ENCODE measurements at places on chromosomes 2 and 18.
A peak's percentile ranks its signal among the peaks of the same experiment; 100 is the strongest.

GRCh38 chr2:186724736-186725135, 30.9 kb downstream of the FAM171B start:
- DNase-seq, result no peak

DNA sequence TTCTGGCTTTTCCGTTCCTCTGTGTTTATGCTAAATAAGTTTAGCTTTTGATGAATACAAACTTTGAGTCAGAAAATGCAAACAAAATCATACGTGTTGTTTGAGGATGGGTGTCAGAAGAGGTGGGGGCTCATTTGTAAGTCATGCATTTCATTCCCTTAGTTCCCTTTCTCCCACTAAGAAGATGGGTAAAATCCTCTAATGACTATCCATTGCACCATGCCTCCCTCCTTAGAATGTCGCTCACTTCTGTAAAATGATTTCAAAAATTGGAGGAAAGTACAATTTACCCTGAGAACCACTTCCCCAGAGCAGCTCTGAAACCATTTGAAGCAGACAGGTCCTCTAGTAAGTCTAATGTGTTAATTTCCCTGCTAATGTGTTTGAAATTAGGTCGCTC, 629.6 kb upstream of the VRK2 start:
- no peak for DNase-seq

DNA sequence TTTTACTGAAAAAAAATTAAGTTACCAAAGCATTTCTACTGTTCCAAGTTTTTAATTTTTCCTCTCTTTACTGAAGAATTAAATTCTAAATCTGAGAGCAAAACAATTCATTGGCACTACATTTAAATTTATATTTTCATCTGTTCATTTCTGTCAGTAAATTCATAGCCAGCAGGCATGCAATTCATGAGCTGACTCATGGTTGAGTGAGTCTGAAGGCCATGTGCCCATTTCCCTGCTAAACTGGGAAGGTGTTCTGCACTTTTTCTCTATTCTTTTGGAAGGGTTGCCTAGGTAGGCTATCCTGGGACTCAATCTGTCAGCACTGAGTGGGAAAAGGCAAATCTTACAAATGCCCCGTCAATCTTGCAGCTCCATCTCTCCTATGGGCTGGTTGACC, 88.7 kb downstream of the KLHL14 start:
- DNase-seq, result no peak

GRCh38 chr2:112161431-112162145, 23.4 kb downstream of the FBLN7 start:
- DNase-seq, result no peak

GRCh38 chr18:11857177-11857887, 6.1 kb downstream of the CHMP1B start:
- DNase-seq, result no peak

DNA sequence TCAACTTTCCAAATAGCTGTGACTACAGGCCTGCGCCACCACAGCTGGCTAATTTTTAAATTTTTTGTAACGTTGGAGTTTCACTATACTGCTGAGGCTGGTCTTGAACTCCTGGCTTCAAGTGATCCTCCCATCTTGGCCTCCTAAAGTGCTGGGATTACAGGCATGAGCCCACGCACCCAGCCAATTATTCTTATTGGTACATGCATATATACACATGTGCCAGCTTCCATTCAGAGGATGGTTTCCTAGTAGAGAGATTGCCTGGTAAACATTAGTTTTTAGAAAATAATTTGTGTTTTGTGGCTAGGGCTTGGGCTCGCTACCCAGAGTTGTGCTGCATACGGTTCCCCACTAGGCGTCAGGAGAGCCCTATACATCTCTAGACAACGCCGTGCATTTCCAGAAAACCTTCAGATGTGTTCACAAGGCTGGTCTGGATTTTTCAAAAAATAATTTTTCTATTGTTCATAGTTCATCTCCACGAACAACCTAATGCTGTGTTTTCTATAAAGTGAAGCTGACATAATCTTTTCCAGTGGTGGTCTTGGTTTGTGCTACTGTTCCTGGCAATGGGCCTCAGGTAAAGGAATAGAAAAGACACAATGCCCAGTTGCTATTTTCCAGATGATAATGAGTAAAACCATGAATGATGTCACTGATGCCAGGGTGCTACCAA, 14.6 kb upstream of the AFG3L2 start:
- peak; percentile 26 for DNase-seq

GRCh38 chr2:124832521-124832920, 807.4 kb downstream of the CNTNAP5 start:
- DNase-seq, result no peak

DNA sequence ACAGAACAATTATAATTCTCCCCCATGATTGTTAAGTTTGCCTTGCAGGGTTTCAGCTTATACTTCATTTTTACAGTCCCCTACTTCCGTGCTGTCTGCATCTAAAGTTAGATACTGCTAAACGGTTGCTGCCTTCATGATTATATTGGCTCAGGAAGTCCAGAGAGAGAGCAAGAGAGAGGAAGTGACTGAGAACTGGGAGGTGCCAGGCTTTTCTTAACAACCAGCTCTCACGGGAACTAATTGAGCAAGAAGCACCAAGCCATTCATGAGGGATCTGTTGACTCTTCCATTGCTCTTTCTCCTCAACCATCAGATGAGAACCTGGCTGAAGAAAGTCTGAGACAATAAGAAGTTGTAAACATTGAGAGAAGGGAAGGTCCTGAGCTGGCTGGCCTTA, 125.5 kb upstream of the SIX2 start:
- no peak for DNase-seq

DNA sequence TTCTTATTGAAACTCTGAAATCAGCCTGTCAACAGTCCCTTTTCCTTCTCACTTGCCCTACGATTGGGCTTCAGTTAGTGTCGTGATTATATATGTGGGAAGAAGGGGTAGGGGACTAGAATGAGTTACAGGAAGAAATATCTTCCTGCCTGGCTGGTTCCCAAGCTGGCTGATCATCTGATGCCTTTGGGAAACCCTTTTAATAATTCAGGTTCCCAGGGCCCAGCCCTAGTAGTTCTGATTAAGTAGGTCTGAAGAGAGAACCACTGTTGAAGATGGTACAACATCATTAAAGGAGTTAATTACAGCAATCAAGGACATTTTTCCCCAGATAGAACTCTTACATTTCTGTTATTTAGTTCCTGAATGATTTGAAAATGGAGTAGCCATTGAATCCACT, 110.1 kb upstream of the EML6 start:
- no peak for DNase-seq

GRCh38 chr2:203707530-203707929, 1.1 kb downstream of the CD28 start:
- no peak for DNase-seq

- DNase-seq, result no peak
Measured at GRCh38 chr2:200348897-200349563, 42.5 kb downstream of the SPATS2L start.

- no peak for DNase-seq
Measured at GRCh38 chr2:212733273-212733672, 194.7 kb upstream of the ERBB4 start.

GRCh38 chr2:48589170-48589767, 28.4 kb upstream of the GTF2A1L start:
- DNase-seq, result no peak

GRCh38 chr2:196080526-196080925, 11.9 kb upstream of the DNAH7 start:
- DNase-seq, result no peak

DNA sequence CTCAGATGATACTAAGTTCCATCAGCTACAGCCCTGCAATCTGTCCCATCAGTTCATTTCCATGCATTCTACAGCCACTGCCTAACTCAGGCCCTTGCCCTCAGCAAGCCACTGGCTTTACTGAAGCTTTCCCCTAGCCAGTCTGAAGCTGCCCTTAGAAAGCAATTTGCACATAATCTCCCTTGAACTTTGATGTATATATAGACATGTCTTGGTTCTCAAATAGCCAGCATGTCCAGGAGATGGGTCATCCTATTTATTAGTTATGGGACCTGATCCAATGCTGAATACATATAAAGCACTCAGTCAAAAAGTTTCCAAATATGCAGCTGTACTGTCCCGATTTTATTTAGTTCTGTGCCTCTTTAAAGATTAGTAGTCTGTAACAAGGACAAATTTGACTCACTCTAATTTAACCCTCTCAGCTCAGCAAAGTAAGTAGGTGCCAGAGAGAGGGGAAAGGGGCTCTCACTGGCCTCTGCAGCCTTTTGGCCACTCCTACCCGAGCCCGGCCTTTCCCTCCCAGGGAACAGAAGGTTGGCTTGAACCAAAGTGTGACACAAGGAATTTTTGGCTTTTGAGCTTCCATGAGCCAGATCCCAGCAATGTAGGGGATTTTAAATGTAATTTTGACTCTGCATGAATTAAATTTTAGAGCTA, 70.7 kb downstream of the CCDC93 start:
- DNase-seq, result no peak

DNA sequence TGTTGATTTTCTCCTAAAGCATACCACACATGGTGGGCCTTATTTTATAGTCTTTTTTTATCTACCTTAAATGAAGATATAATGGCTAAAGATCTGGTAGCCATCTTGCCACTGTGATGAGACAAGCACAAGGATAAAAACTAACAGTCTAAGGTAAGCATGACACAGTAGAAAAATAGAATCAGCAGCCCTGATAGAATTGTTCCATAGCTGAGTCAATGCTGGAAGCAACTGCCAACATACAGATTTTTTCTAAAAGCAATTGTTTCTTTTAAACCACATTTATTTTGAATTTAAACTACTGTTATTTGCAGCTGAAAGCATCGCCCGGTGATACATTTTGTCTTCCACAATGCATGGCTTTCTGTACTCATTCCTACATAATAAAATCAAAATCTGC, 1091.5 kb upstream of the CHAC2 start:
- no peak for DNase-seq

GRCh38 chr2:195647302-195647701, 9.7 kb upstream of the SLC39A10 start:
- no peak for DNase-seq

- DNase-seq, result no peak
Measured at GRCh38 chr2:242020196-242021004, 150.9 kb downstream of the RTP5 start.

DNA sequence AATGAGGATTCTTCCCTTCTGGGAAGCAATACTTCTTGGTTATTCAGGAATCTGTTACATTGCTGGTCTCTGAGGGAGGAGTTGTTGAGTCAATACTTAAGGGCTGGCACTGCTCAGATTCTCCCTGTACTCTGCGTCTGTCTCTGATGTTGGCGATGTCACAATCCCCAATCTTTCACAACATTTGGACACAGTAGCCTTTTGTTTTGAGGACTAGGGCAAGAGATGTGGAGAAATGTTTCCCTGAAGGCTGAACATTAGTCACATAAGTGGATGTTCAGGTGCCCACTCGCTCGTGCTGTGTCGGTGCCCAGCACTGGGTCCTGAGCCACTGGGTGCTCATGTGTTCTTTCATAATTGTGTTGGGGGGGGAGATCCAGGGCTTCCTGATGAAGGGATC, 55.0 kb downstream of the MAPK4 start:
- no peak for DNase-seq

GRCh38 chr2:71235930-71236587, 9.2 kb upstream of the PAIP2B start:
- no peak for DNase-seq

- no peak for DNase-seq
Measured at GRCh38 chr18:74163019-74163660, 14.8 kb downstream of the TIMM21 start.

DNA sequence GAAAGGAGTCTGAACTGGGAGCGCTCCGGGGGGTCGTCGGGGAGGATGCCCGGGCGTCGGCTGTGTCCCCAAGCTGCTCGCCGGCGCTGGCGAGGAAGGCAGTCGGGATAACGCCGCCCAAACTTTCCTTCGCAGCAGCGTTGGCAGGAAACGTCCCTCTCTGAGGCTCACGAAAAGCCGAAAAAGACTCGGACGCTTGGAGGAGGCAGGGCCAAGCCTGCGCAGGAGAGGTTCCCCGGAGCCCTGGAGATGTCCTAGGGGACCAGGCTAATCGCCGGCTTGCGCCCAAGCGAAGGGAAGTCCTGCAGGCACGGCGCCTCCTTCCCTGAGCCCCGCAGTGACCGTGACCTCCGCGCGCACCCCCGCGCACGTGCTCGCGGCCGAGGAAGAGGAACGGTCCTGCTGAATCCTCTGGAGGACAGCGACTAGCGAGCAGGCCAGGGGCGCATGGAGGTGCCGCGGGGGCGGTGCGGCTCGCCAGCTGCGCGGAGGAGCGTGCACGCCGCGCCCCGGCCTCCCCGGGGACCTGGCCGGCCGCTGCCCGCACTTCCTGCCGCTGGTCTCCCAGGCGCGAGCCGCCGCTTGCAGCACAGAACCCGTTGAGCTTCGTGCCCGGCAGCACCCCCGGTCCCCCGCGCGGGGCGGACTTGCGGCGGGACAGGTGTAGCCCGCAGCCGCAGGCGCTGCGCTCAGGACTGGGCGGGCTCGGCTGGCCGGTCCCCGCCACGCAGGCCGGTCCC, at the start of gene SH3RF3:
SH3RF3 (plus strand) TSS at position 590 of the 740 bp plus-strand sequence.
- DNase-seq, result no peak

- no peak for DNase-seq
Measured at GRCh38 chr2:108194409-108195132, 45.2 kb upstream of the SULT1C3 start.

GRCh38 chr2:104487366-104487765, 366.5 kb upstream of the POU3F3 start:
- DNase-seq, result no peak

GRCh38 chr2:214774108-214774507, 35.4 kb downstream of the BARD1 start:
- DNase-seq, result no peak

- no peak for DNase-seq
Measured at GRCh38 chr2:22946553-22946952, 438.4 kb upstream of the KLHL29 start.

- DNase-seq, result no peak
Measured at GRCh38 chr2:221758076-221758475, 186.0 kb upstream of the EPHA4 start.

- no peak for DNase-seq
Measured at GRCh38 chr2:231701456-231702373, 6.6 kb upstream of the PTMA start.

DNA sequence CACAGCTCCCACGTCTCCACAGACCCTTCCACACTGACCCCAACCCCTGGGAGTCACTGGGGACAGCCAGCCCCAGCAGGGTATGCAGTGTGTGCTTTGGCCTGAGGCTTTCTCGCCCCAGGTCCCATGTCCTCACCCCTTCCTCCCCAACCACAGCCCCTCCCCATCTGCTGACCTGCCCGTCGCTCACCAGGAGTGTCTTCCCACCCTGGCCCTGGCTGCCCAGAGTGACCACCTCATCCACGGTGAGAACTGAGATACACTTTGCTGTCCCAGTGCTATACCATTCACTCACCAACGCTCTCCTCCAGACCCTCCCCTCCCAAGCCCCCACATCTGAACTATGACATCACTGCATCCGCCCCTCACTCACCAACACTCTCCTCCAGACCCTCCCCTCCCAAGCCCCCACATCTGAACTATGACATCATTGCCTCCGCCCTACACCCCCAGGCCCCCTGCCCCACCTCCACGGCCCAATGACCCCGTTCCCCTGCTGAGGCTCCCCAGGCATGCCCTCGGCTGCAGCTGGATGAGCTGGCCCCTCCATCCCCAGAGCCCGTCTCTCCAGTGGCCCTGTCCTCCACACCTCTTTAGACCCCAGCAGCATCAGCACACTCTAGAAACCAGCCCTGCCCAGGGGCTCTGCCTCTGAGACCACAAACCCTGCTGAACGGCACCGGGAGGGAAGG, 55.2 kb downstream of the ANKMY1 start:
- DNase-seq, result no peak
